NAMALWA (cell line): ENCODE measurements at places on chromosomes 2 and 18.

GRCh38 chr2:121303531-121304263, 18.7 kb upstream of the TFCP2L1 start:
- DNase-seq: no peak

GRCh38 chr18:22558945-22559385, 141.2 kb upstream of the CTAGE1 start:
- no peak for DNase-seq

DNA sequence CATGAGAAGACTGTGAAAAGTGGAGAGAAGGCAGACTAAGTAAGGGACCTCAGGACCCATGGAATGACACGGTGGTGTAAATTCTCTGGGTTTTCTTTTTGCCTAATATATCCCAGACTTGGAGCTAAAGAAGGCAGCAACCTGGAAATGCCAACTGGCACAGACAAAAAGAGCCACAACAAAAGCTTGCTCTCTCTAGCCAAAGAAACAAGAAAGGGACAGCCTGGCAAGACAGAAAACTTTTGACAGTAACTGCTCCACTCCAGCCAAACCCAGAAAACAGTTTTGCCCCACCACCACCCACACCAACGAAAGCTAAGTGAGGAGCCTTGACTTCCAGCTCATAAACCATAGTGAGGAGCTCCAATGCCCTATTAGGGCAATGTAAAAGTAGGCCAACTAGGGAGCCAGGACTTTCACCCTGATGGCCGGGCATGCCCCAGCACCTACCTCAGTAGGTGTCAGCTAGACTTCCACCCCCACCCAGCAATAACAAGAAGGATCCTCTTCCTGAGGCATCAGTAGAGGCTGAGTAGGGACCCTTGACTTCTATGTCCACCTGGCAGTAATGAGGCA, 35.5 kb downstream of the PELI1 start:
- no peak for DNase-seq

- no peak for DNase-seq
Measured at GRCh38 chr2:67760995-67761394, 301.8 kb downstream of the C1D start.

DNA sequence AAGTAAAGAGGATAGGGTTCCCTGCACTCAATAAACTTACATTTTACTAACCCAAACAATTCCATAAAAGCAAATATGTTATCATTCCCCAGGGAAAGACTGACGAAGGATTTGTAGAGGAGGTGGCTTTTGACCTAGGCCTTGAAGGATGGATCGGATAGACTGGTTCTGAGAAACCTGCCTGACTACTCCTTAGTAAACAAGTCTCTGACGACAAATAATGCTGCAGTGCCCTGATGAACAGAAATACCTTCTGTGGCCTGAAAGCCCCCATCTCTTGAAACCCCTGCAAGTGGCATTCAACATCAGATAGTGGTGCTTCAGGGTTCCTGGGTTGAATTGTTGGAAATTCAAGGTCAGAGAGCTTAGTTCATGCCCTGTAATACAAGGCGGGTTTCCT, 19.2 kb downstream of the PRKCE start:
- no peak for DNase-seq

- no peak for DNase-seq
Measured at GRCh38 chr2:208570851-208571763, 164.5 kb downstream of the PTH2R start.

DNA sequence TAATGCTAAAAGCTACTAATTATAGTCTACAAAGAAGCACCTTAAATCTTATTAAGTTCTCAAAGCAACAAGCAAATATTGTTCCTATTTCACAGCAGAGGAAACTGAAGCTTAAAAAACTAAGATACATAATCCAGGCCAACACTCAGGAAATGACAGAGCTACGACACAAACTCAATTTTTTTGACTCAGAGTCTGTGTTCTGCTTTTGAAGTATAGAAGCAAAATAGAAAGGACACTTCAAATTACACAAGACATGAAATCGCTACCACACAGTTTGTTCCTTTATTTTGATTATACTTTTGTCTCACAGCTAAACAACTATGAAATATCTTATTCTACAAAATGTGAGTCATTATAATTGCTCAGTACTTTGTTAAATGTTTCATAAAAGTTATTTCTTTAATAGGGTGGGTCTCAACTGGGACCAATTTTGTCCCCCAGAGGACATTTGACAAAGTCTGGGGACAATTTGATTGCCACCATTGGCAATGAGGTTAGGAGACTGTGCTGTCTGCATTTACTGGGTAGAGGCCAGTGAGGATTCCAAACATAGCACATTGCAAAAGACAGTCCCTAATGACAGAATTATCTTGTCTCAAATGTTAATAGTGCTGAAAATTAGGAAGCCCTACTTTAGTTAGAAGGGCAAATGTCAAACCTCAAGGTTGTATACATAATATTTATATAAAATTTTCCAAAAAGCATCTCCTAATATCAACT, 101.5 kb upstream of the GRB14 start:
- DNase-seq: no peak

- DNase-seq: no peak
Measured at GRCh38 chr2:54259413-54260240, 3.6 kb upstream of the TSPYL6 start.

- DNase-seq: no peak
Measured at GRCh38 chr2:122340246-122340645, 584.8 kb downstream of the TSN start.

- no peak for DNase-seq
Measured at GRCh38 chr18:70720607-70721006, 431.8 kb downstream of the SOCS6 start.

- DNase-seq: no peak
Measured at GRCh38 chr2:86337244-86337835, at the start of gene REEP1. REEP1 (minus strand) TSS chr2:86337626; CDS start chr2:86337510, 116 bp downstream.

GRCh38 chr2:59232394-59233165, 991.5 kb upstream of the FANCL start:
- peak; percentile 59 for DNase-seq
